ENCODE measurements at places on chromosomes 11 and 22.

DNA sequence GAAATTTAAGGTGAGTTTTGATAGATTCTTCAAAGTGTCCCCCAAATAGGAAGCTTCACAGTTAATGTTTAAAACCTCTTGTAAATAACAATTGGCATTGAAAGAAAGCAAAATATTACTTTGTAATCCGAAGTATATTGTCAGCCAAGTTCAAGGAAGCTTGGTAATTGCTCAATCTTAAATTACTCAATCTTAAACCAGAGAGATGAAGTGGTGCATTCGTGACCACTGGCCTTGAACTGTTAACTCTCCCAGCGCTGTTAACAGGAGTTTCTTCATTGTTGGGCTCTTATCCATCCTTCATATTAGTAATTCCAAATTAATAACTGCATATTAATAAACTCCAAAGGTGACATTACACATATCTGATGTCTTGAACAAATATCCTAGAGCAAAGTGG lies 20.6 kb upstream of the FDX1 start:
- no peak for DNase-seq

DNA sequence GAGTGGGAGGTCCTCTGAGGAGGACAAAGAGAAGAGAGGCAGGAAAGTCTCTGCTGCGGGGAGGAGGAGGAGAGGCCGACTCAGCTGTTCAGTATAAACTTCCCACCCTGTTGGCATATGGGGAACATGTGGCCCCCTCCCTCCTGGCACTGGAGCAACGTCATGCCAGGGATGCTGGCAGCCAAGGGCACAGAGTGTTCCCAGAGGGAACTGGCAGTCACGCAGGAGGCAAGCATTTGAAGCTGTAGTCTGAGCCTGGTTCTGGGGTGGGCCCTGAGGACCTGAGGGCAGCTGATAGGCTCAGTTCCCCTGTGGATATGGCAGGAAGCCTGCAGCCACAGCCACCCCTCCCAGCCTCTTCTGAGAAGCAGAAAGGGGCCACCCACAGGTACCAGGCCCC lies 67.1 kb upstream of the TSPAN18 start:
- DNase-seq: no peak

DNA sequence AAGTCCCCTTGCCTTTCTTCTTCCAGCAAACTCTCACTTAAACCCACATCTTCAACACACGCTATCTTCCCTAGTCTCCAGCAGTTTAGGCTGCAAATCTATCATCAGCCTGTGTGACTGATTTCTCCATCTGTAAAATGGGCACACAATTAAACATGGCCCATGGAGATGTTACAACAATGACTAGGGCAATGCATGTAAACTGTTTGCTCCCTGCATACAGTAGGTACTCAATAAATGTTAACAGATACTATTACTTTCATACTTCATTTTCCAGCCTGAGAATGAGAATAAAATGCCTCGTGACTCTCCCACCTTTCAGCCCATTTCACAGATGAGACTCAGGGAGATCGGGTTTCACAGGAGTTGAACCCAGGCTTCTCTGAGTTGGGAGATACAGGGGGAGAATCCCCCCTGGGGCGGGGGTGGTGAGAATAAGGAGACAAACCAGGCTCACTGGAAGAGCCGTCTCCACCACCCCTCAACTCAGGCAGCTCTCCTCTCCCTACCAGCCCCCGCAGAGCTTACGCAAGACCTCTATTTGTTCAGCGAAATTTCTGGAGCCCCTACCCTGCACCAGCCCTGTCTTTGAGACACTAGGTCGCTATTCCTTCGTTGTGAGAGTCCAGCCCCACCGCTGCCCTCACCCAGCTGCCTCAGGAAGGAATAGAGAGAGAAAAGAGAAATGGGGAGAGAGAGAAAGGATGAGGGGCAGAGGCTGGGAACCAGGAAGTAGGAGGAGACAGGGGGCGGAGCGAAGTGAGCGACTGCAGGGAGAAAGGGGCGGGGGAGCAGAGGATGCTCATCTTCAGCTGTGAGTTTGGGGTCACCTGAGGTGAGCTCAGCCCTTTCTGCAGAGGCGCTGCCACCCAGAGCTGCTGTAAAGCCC lies 42.1 kb upstream of the KLHL35 start:
- DNase-seq: no peak

- no peak for DNase-seq
Observed at GRCh38 chr22:30435674-30436126, 10.1 kb downstream of the MTFP1 start.

- DNase-seq: no peak
Observed at GRCh38 chr11:108680271-108680670, 15.4 kb downstream of the DDX10 start.

GRCh38 chr11:3341298-3341697 lies 37.6 kb downstream of the ZNF195 start:
- no peak for DNase-seq

DNA sequence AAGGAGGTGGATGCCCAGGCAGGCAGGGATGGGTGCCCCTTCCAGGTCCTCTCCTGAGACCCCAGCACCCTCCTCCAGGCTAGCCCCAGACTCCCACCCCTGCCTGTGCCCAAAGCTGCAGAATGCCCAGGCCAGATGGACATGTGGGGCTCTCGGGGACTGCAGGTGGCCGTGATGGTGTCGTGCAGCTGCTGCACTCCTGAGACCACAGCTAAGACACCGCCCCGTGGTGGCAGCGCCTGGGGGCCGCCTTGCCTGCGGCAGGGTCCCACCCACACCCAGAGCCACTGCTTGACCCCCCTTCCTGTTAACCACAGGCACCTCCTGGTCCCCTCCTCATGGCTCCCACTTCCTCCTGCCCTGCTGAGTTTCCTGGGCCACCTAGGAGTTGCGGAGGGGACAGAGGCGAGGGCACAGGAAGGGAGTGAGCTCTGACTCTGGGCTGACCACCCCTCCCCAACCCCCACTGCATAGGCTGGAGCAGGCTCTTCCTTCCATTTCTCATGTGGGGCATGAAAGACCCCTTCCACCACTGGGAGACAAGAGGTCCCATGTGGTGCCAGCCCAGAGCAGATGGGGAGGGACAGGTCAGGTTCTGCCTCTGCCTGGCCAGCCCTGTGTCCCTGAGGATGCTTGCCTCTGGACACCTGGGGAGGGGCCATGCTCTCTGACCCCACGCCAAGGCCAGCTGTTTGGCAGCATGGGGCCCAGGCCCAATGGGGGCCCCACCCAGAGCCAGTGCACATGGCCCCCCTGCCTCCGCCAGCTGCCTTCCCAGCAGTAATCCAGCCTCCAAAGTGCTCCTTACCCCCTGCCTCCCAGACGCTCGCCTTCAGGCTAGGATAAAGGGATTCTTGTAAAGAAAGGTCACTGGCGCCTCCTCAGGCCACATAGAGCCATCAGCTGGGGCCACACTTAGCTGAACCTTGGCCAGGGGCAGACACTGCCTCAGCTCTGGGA lies 29.3 kb downstream of the OSBPL5 start:
- DNase-seq: no peak

GRCh38 chr11:76745044-76745376 lies 38.1 kb upstream of the TSKU start:
- no peak for DNase-seq

- no peak for DNase-seq
Observed at GRCh38 chr11:64619811-64620380, 28.9 kb downstream of the SLC22A12 start.

- no peak for DNase-seq
Observed at GRCh38 chr11:82007521-82007920, 726.1 kb downstream of the FAM181B start.

GRCh38 chr22:43310311-43310710 lies 32.9 kb downstream of the SCUBE1 start:
- no peak for DNase-seq

DNA sequence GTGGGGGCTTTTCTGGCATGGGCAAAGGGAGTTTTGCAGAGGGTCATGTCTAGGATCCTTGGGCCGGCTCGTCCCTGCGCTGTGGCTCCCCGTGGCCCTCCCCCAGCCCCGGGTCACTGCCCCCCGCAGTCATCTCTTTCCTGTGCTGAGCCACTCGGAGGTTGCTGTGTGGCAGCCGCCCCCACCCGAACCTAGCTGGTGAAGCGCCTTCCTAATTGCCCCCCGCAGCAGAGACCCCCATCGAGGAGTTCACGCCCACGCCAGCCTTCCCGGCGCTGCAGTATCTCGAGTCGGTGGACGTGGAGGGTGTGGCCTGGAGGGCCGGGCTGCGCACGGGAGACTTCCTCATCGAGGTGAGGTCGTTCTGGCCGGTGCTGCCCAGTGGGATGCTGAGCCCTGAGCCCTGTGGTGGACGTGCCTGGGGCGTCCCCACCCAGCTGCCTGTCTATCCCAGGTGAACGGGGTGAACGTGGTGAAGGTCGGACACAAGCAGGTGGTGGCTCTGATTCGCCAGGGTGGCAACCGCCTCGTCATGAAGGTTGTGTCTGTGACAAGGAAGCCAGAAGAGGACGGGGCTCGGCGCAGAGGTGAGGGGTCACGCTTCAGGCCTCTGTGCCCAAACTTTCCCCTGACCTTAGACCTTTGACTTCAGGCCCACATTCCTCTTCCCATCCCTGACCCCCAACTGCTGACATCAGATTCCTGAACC lies 32.0 kb downstream of the SHANK3 start:
- DNase-seq: no peak

DNA sequence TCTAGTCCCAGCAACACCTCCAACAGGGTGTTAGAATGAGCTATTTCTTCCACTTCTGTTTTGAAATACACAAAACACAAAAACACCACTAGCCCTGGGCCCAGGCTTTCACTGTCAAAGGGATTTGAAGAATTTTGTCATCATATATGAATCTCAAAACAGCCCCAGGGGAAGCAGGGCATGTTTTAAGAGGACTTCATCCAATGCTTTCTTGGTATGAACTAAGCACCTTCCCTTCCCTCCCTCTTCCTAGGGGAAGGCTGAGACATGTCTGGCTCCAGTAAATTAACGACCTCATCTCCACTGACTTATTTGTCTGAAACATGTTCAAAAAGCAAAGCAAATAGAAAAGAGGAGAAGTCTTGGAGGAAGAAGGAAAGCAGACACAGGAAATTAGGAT lies 75.7 kb upstream of the INCENP start:
- DNase-seq: no peak

GRCh38 chr22:42951093-42951710 lies 63.7 kb downstream of the PACSIN2 start:
- DNase-seq: no peak

DNA sequence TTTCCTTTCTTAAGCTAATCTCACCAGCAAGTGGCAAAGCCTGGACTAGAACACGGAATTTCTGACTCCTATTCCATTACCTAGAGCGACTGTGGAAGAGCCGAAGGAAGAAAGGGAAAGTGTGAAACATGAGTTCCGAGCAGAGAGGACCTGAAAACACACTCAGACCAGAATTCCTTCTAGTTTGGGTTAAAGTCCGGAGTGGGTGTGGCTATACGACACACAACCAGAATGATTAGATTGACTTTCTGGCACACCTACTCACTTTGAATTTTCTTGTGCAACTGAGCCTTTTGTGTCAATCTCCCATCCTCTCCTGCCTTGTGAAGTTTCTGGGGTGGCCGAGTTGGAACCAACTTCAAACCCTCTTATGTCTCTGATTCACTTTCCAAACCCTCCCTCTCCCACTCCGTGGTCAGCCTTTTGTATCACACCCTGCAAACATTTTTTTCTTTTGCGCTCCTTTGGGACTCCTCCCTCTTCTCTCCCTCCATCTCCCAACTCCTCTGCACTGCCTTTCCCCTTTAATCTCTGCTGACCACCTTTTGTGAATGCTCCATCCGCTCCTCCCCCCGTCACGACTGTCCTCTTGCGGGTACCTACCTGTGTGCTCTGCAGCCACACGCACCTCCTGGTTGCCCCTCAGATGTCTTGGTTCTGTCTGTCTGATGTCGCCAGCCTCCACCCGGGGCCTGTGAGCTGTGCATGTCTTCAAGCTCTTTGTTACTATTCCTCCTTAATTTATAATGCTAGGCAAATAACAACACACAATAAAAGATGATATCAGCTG lies 86.3 kb upstream of the BLID start:
- no peak for DNase-seq

- no peak for DNase-seq
Observed at GRCh38 chr11:130865774-130866114, 50.5 kb downstream of the SNX19 start.

DNA sequence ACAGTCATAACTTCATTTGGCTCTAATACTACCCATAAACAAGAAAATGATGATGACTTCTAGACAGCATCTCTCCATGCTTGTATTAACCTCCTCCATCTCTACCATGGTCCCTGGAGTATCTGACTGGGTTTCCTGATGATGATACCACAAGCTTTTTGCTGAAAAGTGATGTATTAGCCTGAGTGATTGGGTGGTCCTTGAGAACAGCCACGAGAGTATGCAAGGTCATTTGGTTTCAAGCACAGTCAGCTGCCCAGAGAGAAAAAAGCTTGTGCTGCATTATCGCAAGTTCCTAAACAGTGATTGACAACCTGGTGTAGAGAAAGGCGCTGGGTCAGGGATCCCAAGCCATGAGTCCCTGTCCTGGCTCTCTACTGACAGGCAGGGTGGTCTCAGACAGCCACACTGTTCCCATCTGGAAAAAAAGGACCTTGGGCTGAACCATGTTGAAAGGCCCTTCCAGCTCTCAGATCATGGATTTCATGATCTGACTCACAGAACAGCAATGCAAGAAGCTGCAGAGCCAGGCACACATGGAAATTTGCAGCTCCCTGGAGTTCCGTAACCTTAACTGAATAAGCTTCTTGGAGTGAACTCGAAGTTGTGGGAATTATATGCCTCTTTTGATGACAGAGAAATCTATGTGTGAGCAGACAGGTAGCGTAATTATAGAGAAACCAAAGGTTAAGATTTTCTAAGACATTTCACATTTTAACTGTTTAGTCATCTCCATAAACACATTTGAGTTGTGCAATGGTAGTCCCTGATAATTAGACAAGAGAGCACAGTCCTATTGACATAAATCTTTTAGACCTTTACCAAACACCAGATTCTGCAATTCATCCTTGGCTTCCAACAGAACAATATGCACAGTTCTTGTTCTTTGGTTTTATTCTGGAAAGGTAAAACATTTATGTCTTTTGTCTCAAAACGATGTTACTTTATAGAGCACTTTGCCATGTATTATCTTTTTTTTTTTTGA lies 54.1 kb upstream of the UBASH3B start:
- DNase-seq: peak; percentile 41

DNA sequence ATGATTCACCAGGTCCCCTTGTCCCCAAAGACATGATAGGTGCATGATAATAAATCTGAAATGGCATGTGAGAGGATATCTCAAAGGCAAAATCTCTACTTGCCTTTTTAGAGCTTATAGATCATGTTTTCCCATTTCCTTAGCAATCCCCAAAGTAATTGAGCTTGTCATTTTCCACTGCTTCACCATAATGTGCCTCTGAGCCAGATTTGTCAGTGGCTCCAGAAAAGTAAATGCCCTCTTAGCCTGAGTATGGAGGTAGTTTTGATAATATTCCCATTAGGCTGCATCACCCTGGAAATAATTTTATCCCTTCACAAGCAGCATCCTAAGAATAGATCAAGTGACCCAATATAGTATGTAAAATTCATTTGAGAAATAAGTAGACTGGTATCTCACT lies 36.7 kb upstream of the ADSL start:
- DNase-seq: no peak

- no peak for DNase-seq
Observed at GRCh38 chr11:67615728-67616430, 9.1 kb downstream of the NDUFV1 start.

- DNase-seq: no peak
Observed at GRCh38 chr11:57416436-57416835, 10.5 kb downstream of the SLC43A3 start.
